ENCODE measurements at places on chromosomes 11 and 22. TPM values are rescaled to one million over a fixed set of nuclear protein-coding genes. Genes with fewer than 3 reads are reported as not detected.

GRCh38 chr11:58395581-58395980 is 11.1 kb downstream of the OR5B3 start:
- no peak for DNase-seq

- DNase-seq: peak; percentile 78
Observed at GRCh38 chr22:43094085-43094484, 4.9 kb upstream of the TTLL1 start.

DNA sequence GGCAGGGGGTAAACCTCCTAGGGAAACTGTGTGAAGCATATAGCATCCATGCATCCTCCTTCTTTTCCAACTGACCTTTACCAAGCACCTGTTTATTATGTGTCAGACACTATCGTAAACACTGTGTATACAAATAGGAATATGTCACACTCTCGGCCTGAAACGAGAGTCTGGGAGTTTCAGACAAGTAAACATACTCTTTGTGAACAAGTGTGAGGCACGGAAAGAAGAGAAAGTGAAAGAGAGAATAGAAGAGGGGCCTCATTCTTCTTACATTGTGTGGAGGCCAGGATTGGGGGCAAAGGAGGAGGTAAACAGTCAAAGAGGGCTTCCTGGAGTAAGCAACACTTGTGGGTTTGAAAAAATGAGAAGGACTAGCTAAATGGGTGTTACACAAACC is 16.4 kb downstream of the CSNK2A3 start:
- no peak for DNase-seq

DNA sequence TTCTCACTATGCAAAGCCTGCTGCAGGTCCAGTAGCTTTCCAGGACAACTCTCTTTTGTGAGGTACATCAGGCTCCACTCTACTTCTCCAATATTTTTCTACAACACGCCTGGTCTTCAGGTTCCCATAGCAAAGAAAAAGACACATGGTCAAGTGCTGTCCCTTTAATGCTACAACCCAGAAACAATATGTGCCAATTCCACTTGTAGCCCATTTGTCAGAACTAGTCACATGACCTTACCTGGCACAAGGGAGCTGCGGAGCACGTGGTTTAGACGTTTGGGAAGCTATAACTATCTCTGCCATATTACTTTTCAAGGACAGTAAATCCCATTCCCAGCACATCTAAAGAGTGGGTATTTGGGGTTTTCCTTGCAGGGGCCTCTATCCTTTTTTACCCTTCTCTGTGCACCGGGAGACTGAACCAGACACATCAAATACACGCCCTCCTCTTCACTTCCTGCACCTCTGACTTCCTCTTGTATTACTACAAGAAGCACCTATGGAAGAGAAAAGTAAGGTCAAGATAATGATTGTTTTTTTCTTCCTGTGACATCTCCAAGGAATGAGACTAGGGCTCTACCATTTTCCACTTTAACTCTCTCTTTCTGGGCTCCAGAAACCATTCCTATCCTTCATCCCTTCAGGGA is 237.6 kb downstream of the ETS1 start:
- no peak for DNase-seq

The RNASEH2C gene
- total RNA-seq: 21.1 TPM

The INS gene
- not detected for total RNA-seq

All from bronchial epithelial cell (primary cell).